Activated CD4-positive, alpha-beta T cell treated with anti-CD3 and anti-CD28 coated beads for 4 hours (primary cell): ENCODE measurements at places on chromosomes 4 and X.
A peak's percentile ranks its signal among the peaks of the same experiment; 100 is the strongest.

GRCh38 chr4:75561789-75562188 is 5.9 kb downstream of the ODAPH start:
- no peak for DNase-seq

DNA sequence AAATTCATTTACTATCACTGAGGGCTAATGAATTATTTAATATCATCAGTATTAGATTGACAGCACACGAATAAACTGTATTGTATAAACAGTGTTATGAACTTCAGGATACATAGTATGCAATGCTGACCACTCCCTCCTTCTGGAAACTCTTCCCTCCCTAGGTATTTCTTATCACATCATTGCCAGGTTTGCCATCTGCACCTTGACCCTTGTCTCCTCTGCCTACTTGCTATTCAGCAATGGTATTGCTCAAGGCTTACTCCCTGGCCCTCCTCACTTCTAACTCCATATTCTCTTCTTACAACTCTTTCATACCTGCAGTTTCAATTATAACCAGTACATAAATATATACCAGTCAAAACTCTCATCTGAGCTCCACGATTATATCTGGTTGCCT is 38.9 kb downstream of the ATP8A1 start:
- no peak for DNase-seq

GRCh38 chrX:10526451-10526850 is 93.9 kb downstream of the MID1 start:
- DNase-seq = no peak

GRCh38 chrX:107659768-107660167 is 31.5 kb downstream of the PRPS1 start:
- DNase-seq = peak; percentile 24

GRCh38 chr4:145782756-145783155 is 102.8 kb downstream of the C4orf51 start:
- no peak for DNase-seq

- DNase-seq = peak; percentile 58
Measured at GRCh38 chrX:154136627-154137161, 7.3 kb upstream of the OPN1LW start.

DNA sequence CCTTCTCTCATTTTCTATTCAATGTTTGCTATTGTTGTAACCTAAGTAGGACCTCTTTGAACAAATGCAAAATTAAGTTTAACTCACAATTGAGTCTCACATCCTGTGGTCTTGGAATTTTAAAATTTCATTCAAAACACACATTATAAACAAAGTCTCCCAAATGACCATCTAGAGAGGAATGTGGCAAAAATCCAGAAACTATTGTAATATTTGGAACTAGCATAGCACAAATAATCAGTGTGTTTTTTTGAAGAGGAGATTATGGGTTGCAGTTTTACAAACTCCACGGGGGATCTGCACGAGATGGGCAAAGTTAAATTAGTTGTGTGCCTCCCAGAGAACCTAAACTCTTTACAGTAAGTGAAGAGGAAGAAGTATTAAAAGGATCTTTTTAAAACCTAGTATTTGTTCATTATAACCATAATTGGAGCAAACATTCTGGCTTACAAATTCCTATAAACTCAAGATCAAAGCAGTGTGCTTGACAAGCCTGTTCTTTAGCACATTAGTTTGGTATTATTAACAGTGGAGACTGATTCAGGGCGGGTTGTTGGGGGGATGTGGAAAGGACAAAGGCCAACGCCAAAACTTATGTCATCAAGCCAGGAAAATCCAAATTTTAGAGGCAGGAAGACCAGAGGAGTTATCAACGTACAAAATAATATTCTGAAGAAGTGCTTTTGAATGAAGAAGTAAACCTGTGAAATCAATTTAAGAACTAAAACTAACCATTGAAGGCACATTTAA is 22.4 kb upstream of the RBPJ start:
- DNase-seq = no peak

- no peak for DNase-seq
Measured at GRCh38 chr4:106609917-106610316, 241.3 kb upstream of the GIMD1 start.

DNA sequence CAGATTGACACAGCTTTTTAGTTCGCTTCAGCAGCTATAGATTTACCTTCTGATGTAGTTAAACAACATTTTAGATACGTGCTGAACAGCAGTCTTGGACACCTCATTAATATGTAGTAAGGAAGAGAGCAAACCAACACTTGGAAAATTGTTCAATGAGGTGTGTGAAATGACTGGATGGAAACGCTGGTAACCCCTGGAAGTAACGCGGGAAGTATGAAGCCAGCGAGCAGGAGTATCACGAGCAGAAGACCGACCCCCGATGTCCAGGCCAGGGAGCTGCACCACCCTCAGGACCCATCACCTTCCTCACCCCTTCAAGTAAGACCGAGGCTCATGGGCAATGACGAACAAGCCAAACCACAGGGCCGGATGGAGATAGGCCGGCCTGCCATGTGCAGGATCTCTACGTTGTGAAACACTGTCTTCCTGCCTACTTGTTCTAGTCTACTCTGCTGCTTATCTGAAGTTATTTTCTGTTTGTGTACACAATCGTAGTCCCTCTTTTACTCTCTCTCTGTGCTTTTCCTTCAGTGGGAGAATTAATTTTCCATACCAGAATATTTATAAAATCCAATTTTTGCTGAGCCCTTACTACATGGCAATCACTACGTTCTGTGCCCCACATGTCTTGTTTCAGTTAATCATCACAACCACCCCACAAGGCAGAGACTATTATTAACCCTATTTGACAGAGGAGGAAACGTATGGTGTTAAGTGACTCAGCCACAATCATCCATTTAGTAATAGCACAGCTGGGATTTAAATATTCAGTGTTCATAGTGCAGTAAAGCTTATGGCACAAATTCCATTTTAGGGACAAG is 221.7 kb downstream of the APBB2 start:
- DNase-seq = no peak

DNA sequence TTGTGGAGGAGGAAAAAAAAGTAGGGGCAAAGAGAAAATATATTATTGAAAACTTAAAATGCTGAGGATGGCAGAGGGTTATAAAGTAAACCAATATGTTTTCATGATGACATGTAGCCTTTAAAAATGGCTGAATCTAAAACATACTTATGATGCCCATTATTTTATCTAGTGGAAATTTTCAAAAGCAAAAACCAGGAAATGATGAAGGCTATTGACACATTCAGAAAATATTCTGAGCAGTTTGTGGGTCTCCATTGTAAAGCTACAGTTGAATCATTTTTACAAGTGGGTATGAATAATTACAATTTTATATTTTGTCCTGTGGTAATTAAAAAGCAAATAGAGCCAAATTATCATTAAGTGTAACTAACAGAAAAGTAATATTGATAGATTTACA is 10.7 kb downstream of the PLS3 start:
- no peak for DNase-seq

DNA sequence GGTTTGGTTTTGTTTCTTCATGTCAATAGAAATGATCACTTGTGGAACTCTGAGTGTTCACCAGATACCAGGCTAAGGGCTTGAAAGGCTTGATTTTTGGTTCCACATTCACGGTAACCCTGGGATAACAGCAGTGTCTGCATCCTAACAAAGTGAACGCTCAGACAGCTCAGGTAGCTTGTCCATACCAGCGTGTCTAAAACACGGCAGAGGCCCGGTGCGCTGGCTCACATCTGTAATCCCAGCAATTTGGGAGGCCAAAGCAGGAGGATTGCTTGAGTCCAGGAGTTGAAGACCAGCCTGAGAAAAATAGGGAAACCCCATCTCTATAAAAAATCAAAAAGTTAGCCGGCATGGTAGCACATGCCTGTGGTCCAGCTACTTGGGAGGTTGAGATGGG is 49.0 kb downstream of the HTRA3 start:
- no peak for DNase-seq

- no peak for DNase-seq
Measured at GRCh38 chr4:76997532-76997931, 48.0 kb downstream of the SEPTIN11 start.

- no peak for DNase-seq
Measured at GRCh38 chr4:105946771-105947170, 51.5 kb downstream of the NPNT start.

DNA sequence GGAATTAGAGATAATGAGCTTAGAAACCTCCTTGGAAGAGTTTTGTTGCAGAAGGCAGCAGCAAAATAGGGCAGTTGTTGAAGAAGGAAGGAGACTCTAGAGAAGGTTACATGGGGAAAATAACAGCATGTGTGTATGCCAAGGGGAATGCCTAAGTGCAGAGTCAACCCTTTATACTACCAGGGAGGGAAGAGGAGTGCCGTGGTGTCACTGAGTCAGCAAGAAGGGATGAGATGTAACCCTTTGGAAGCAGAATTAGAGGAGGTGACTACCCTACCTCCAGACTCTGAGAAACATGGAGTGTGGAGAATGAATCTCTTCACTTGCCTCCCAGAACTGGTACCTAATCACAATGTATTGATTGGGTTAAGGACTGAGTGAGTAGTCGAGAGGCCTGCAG is 6.7 kb upstream of the GABRE start:
- no peak for DNase-seq

DNA sequence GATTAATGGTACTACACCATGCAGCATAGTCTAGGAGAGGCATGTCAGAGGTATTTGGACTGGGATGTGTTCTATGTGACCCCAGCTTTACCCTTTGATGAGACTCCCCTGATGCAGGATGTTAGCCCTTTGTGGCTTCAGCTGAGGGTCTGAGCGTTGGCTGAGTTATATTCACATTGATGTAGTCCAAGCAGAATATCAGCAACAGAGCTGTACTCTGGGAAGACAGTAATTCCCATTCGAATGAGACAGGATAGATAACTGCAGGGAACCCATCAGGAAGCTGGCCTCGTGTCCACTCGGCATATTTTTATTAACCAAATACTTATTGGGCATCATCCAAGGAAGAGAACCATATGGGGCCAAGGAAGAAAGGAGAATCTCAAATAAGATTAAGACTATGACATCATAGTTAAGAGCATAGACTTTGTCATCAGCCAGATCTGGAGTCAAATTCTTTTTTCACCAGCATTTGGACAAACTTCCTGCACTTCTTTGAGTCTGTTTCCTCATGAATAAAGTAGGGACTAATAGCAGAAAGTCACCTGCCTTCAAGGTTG is 198.1 kb downstream of the SOWAHB start:
- no peak for DNase-seq

- peak; percentile 49 for DNase-seq
Measured at GRCh38 chrX:119605464-119606279, 552 bp downstream of the NKRF start.
